Stimulated activated CD8-positive, alpha-beta memory T cell treated with anti-CD3 and anti-CD28 coated beads, Interleukin-4, amount 100 ng/mL, for 4 hours (primary cell): ENCODE measurements at places on chromosomes 7 and 10.

- DNase-seq, result no peak
Measured at GRCh38 chr10:105969884-105970377, 1194.6 kb downstream of the SORCS1 start.

- no peak for DNase-seq
Measured at GRCh38 chr10:104049504-104050250, 36.0 kb downstream of the COL17A1 start.

GRCh38 chr7:106054971-106055532 lies 57.1 kb downstream of the SYPL1 start:
- DNase-seq, result no peak

GRCh38 chr10:78540355-78541076 lies 506.9 kb downstream of the RPS24 start:
- no peak for DNase-seq

DNA sequence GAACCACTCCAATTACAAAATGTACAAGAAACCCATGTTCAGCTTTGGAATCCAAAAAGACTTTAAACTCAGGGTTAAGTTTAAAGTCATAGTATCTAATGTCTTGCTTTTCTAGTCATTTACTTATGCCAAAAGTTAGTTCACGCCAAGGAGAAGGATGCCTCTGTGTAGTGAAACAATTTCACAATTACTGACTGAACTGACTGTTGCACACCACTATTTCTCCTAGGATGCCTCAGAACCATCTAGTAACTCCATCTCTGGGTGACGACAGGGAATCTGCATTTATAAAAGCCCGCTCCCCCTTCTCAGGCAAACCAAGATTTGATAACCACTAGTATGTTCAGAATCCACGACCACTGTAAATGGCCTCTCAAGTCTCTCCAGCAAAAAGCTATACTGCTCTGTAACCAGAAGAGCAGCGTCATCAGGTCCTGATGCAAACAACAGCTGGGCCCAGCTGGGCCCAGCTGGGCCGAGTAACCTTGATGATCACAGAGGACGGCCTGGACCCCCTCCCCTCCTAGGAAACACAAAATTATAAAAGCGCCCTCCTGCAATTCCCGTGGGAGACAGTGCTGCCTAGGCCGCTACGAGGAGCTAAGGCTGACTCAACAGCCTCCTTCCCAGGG lies 680 bp upstream of the ADO start:
- DNase-seq, result no peak

DNA sequence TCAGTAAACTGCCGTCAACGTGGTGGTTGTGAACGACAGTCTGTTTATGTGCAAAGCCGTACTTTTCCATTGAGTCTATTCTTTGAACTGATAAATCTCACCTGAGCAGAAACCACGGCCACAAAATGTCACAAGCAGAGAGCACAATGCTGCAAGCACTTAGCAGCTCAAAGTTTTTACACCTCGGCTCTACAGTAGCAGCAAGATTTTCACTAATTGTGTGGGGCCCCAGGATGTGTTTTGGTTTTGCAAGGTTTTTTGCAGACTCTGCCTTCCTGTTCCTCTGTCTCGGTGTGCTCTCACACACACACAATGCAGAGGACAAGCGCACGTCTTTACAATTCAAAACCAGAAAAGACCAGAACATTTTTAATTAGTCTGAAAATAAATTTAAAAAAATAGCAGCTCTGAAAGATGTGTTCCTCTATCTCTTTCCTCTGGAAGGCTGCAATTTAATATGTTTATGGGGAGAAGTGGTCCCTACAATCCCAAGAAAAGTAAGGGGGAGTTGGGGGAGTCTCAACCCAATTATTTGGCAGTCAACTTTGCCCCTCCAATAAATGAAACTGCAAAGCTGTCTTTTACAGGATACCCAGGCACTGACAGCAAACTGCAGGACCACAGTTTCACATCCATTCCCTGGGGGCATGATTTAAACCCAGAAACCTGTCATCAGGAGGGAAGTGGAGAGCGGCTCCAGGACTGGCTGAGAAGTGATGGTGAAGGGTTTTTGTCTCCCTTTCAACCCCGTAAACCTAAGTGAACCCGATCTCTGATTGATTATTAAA lies 73.8 kb upstream of the SFMBT2 start:
- peak; percentile 27 for DNase-seq

DNA sequence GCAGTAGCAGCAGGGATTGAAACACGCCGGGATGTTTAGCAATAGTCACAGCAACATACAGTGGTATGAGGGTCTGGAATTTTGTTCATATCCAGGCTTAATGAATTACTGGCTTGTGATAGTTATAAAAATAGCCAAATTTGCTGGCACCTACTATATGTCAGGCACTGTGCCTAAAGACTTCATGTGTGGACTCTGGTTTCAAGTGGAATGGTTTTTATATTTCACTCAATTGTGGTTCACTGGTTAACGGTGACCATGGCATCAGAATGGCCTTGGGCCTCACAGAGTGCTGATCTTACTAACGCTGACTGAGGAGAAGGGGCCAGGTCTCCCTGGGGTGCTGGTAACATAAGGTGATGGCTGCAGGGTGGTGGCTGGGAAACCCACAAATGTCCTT lies 55.7 kb downstream of the CELF2 start:
- DNase-seq, result no peak
